ENCODE measurements at places on chromosomes 7 and 10. TPM values are rescaled to one million over a fixed set of nuclear protein-coding genes. Genes with fewer than 3 reads are reported as not detected.

DNA sequence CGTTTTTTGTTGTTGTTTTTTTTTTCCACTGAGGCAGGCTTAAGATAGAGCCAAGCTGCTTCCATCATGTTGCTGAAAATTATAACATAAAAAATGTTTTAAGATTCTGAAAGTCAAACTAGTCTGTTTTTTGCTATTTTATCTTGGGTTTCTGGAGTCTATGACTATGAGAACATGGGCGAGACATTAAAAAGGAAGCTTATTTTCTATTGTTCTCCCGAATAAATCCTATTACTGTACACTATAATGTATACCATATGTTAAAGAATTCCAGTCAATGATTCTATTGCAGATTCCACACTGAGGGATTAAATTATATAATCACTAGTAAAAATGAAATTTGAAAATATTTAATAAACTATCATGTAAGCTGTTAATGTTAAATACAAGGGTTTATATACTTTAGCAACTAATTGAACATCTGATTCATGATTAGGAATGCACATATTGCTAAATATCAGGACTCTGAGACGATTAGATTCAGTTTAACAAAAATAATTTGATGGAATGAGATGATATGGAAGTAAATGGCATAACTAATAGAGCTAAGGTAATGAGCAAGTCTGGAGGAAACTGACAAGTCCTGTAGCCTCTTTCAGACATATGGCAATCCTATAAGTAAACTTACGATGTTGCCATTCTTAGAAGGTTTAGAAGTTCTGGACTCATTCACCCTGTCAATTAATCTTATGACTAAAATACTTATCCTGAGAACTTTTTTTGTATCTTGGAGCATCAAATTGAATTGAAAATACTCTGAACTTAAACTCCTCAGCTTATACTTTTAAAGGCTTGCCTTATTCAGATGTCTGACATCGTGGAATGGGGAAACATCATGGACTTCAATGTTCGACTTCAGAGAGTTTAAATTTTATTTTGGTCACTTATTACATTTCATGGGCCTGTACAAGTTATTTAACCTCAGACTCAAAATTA, 294.8 kb upstream of the DGKB start:
- DNase-seq: no peak

DNA sequence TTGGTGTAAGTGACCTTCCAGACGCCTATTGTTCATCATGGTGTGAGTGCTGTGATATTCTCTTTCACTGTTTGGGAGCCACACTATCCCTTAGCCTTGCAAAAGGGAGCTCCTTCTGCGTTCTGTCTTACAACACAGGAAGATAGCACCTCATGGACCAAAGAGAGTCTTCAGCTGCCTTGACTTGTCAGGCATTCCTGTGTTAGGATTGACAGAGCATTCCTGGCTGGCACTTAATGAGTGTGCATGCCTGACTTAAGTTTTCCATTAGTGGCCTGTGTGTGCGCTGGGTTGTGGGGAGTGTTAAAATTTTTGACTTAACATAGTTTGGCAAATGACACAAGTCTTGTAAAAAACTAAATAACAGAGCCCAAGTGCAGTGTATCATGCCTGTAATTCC, 21.9 kb upstream of the MSRB2 start:
- DNase-seq: no peak

GRCh38 chr7:135490783-135491182, 19.1 kb downstream of the CNOT4 start:
- no peak for DNase-seq

GRCh38 chr7:455110-455928, 64.3 kb downstream of the PDGFA start:
- DNase-seq: no peak

DNA sequence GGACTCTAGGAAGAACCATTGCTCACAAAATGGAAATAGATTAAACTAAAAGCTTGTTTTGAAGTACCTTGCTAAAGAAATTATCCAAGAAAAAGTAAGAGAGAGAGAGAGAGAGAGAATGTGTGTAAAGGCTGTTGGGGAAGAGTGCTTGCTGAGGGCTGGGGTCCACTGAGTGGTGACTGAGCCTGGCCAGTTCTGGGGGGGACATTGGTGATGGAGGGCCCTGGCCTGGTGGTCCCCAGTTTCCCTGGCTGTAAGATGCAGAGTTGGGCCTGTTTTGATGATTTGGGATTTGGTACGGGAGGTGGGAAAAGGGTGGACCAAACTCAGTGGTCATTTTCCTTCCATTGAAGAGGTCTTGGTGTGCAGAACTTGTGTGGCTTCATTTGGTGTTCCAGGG, 880 bp downstream of the RAMP3 start:
- no peak for DNase-seq

DNA sequence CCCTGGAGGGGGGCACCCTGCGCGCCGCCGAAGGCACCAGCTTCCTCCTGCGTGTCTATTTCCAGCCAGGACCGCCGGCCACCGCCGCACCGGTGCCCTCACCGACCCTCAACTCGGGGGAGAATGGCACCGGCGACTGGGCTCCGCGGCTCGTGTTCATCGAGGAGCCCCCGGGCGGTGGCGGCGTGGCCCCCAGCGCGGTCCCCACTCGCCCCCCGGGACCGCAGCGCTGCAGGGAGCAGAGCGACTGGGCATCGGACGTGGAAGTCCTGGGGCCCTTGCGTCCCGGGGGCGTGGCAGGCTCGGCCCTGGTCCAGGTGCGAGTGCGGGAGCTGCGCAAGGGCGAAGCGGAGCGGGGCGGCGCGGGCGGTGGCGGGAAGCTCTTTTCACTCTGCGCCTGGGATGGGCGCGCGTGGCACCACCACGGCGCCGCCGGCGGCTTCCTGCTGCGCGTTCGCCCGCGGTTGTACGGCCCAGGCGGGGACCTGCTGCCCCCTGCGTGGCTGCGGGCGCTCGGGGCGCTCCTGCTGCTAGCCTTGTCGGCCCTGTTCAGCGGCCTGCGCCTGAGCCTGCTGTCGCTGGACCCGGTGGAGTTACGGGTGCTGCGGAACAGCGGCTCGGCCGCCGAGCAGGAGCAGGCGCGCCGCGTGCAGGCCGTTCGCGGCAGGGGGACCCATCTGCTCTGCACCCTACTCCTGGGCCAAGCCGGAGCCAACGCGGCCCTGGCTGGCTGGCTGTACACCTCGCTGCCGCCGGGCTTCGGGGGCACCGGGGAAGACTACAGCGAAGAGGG, 594 bp downstream of the CNNM1 start:
- peak; percentile 2 for DNase-seq

- peak; percentile 74 for DNase-seq
Observed at GRCh38 chr10:3197348-3198003, 24.9 kb upstream of the PITRM1 start.

DNA sequence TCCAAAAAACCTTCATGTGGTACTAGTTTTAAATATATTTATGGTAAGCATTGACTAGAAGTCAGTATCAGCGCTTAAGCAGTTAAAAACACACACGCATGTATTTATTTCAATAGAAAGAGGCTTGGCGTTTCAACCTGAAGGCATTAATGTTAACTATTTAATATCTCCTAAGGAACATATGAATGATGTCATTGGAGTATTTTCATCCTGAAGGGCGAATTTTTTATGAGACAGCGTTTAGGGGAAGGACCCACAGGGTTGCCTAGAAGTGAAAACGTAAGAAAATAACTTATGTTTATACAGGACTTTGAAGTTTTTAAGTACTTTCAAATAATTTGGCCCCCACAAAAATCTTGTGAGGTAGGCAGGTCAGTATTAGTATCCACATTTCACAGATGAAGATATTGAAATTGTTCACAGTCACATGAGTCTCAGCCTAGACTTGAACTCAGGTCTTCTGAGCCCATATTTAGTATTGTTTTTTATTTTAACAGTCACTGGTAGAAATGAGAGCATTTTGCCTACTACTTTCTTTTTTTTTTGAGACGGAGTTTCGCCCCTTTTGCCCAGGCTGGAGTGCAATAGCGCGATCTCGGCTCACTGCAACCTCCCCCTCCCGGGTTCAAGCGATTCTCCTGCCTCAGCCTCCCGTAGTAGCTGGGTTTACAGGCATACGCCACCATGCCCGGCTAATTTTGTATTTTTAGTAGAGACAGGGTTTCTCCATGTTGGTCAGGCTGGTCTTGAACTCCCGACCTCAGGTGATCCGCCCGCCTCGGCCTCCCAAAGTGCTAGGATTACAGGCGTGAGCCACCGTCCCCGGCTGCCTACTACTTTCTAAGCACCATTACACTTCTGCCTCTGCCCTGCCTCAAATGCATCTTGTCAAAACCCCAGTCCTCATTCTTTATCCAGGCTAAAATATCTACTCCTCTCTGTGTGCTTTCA, 1.8 kb downstream of the SLK start:
- no peak for DNase-seq

DNA sequence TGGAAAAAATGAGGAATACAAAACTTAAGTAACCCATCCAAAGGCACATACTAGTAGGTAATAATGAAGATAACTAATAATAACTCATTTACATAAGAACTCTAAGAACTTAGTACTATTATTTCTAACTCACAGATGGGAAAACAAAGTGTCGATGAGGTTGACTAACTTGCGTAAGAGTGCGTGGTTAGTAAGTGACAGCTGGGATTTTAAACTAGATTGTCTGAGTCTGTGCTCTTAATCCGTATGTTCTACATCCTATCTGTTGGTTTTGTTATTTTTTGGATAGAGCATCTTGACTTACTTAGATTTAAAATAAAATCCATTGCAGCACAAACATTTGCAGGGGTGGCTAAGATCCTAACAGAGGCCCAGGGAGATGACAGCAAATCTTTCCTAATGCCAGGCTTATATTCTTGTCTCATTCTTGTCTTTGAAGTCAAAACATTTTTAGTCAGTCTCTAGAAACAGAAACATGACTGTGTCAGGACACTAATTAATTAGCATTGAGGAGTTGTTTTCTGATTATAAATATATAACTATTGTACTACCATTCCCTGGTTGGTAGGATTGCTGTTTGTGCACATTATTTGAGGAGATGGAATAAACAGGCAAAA, 11.7 kb downstream of the RPA3 start:
- no peak for DNase-seq

DNA sequence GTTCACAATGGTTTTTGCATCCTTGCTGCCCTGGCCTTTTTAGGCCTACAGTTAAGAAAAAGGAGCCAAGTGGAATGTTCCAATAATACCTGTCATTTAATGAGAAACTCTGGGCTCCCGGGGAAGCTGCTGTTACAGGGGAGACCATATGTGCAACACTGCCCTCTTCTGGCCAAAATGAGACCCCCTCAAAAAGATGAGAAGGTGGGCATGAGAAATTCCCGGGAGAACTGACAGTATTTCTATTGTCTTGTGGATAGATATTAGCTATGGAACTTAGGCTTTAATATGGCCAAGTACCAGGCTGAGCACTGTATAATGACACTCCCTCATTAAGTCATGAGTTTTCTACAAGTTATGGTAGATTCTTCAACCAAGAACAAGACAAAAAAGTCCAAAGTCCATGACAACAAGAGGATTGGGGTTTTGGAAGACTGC, 99.4 kb downstream of the CCDC3 start:
- DNase-seq: peak; percentile 72

DNA sequence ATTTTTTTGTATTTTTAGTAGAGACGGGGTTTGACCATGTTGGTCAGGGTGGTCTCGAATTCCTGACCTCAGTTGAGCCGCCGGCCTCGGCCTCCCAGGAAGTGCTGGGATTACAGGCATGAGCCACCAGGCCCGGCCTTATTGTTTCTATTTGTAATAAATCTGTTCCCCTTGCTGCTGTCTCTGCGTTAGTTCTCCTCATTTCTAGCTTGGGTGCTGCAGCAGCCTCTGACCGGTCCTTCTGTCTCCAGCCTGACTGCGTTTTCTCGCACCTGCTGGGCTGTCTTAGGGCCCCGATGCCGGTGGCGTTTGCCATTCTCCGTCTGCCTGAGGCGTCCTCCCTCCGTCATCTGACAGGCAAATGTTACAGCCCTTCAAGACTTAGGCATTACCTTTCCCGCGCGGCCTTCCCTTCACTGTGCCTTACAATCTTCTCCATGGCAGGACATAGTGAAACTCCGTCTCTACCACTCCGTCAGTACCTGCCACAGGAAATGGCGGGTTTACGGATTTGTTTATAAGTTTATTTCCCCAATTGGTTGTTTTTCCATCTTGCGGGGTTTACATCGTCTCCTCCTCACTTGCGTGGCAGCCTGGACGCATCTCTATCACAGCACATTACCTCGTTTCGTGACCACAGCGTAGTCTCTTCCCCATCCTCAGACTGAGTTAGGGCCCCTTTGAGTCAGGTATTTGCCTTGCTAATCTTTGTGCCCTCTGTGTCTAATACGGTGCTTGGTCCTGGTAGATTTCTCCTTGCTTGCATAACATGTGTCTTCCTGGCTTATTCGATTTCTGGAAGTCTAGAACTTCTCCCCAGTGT, 2.3 kb upstream of the GIMAP8 start:
- DNase-seq: no peak

GRCh38 chr10:54983255-54983654, 182.2 kb upstream of the PCDH15 start:
- DNase-seq: no peak

- DNase-seq: no peak
Observed at GRCh38 chr7:16367115-16367514, 54.2 kb downstream of the CRPPA start.

DNA sequence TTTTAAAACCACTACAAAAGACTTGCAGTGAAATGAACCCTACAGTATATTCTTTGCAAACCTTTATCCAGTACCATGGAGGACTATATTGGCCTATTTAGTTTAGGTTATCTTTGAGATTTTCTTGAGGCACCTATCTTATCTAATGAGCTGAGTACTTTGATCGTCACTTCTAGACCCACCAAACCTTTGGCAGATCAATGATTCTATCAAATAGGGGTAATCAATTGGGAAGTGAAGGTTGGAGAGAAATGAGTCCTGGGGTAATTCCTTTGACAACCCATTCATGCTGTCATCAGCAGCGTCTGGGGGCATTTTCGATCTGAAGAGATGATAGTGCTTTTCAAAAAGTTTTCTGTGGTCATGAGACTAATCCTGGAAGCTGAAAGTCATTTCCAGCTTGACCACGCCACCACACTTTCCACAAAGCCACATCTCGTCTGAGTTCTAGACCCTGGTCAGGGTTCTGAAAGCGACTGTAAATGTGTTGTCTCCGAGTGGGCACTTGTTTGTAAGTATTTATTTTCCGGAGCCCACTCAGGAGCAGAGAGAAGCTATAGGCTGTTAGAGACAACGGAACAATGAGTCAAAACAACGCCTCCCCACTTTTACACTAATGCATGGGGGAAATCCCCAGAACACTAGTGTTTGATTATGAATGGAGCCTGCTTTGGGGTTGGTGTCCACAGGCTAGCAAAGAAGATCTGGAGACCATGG, 4.8 kb downstream of the EGR2 start:
- DNase-seq: peak; percentile 58

DNA sequence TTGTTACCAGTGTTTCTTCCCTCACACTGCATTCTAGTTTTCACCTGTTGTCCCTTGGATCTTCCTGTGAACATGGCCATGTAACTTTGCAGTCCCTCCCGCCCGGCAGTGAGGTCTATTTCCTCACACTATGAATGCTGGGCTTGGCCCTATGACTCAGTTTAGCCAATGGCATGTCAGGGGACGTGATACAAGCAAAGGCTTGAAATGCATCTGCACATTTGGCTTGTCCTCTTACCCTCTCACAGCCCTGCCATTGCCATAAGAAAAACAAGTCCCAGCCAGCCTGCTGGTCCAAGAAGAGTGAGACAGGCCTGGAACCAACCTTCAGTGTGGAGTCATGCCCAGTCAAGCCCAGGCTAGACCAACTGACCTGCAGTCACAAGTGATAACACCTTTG, 17.1 kb upstream of the EZH2 start:
- DNase-seq: no peak

Gene NEUROG3
- not detected for total RNA-seq

Gene SAP25
- total RNA-seq: 25.9 TPM

Gene TACR2
- total RNA-seq: not detected

Gene GBX1
- not detected for total RNA-seq

Gene OR13A1
- not detected for total RNA-seq

Gene AKR1C2
- total RNA-seq: not detected

Gene ADAMTS14
- 1.1 TPM for total RNA-seq

Data from natural killer cell (primary cell).